ENCODE measurements at places on chromosomes 6 and 20.

- no peak for DNase-seq
Measured at GRCh38 chr6:154721460-154721859, 11.8 kb upstream of the SCAF8 start.

- DNase-seq: no peak
Measured at GRCh38 chr6:1497761-1498105, 108.4 kb downstream of the FOXF2 start.

- DNase-seq: no peak
Measured at GRCh38 chr6:133674661-133675060, 214.3 kb upstream of the TCF21 start.

- no peak for DNase-seq
Measured at GRCh38 chr6:56475736-56476457, 166.8 kb downstream of the DST start.

- peak; percentile 57 for DNase-seq
Measured at GRCh38 chr6:24581084-24581669, 64.8 kb downstream of the KIAA0319 start.

- DNase-seq: no peak
Measured at GRCh38 chr6:44920952-44921491, 407.1 kb upstream of the RUNX2 start.

- DNase-seq: no peak
Measured at GRCh38 chr6:149111556-149112115, 205.9 kb upstream of the TAB2 start.

DNA sequence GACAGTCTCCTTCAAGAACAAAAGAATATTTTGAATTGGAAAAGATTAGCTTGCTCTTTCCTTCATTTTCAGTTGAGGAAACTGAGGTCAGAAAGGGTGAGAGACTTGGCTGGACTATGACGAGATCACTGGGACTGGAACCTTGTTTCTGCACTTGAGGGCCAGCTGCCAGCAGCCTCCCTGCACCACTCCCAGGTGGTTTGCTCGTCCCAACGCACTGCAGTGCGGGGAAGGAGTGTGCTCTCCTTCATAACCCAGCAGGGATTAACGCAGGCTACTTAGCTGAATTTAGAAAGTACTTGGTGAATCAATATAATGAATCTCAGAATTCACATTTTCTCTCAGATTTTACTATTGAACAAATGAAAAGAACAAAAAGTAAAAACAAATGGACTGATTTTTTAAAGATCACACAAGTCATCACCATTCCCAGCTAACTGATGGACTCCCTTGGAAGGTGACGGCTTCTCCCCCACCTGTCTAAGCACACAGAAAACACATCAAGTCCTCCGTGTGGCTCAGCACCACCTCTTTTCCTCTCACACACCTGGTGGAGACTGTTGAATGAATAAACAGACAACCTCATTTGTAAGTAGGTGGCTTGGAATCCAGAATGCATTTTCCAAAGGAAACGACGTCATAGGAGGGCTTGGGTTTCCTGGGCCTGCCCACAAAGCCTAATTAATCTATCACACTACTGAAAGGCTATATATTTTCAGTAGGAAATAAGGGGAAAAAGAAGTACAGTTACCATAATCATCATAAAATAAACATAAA is 121.0 kb downstream of the QRSL1 start:
- DNase-seq: no peak

GRCh38 chr20:58233881-58234528 is 5.6 kb upstream of the ANKRD60 start:
- DNase-seq: peak; percentile 67

GRCh38 chr6:21208796-21209186 is 384.8 kb upstream of the SOX4 start:
- DNase-seq: no peak

- DNase-seq: no peak
Measured at GRCh38 chr20:20370094-20370575, 2.2 kb downstream of the INSM1 start.

GRCh38 chr6:87618531-87618930 is 28.6 kb downstream of the ORC3 start:
- DNase-seq: no peak

DNA sequence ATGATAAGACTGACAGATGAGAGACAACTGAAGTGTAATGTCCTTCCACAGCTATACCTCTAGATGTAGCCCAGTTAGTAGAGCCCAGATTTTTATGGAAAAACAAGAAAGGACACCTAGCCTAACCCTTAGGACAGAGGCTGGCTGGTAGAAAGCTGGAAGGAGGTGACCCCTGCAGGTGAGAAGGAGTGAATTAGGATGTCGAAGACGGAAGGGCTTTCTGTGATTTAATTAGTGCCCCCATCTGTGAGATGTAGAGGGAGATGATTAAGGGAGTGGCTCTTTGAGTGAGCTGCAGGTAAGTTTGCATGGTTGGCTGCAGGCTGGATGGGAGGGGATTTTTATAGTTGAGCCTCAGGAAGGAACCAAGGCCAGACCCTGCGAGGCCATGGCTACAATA is 82.8 kb downstream of the GFRA4 start:
- no peak for DNase-seq

GRCh38 chr20:64095927-64096326 is 11.4 kb downstream of the NPBWR2 start:
- DNase-seq: no peak

- DNase-seq: no peak
Measured at GRCh38 chr6:150256618-150257272, 112.1 kb upstream of the IYD start.

DNA sequence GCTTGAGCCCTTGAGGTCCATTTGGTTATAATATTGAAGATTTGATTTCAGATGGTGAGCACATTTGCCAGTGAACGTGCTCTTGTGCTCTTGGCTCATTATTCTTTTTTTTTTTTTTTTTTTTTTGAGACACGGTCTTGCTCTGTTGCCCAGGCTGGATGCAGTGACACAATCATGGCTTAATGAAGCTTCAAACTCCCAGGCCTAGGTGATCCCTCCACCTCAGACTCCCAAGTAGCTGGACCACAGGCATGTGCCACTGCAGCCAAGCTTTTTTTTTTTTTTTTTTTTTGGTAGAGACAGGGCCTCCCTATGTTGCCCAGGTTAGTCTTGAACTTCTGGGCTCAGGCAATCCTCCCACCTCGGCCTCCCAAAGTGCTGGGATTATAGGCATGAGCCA is 176.2 kb downstream of the KLHL32 start:
- DNase-seq: no peak

DNA sequence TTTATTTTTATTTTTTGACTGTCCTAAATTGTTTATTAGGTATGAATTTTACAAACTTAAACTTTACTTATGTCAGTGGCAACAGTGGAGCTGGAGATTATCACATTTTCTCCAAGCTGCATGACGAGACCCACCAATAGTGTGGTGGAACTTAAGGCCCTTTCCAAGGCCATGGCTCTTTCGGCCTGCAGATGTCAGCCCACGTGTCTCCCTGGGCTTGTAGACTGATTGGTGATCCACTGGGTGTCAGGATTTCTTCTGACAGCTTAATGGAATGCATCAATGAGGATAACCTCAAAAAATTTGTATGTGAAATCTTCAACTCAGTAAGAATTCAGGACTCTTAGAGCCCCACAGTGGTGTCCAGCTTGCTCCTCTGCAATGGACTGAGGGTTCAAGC is 32.3 kb upstream of the OVOL2 start:
- DNase-seq: no peak

DNA sequence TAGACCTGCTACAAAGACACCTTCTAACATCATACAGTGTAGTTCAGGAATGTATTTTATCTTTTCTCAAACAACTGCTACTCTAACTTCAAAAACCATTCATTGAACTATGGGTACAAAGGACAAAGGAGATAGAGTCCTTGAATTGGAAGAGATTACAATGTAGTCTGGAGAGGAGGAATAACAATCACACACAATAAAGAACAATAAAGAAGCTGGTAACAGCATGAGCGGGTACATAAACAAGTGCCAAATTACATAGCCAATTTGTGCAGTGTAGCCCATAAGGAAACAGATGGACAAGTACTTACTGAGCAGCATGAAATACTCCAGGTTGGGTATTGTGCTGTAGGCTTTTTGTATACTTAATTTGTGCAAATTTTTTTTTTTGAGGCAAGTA is 44.3 kb downstream of the OSTM1 start:
- no peak for DNase-seq

DNA sequence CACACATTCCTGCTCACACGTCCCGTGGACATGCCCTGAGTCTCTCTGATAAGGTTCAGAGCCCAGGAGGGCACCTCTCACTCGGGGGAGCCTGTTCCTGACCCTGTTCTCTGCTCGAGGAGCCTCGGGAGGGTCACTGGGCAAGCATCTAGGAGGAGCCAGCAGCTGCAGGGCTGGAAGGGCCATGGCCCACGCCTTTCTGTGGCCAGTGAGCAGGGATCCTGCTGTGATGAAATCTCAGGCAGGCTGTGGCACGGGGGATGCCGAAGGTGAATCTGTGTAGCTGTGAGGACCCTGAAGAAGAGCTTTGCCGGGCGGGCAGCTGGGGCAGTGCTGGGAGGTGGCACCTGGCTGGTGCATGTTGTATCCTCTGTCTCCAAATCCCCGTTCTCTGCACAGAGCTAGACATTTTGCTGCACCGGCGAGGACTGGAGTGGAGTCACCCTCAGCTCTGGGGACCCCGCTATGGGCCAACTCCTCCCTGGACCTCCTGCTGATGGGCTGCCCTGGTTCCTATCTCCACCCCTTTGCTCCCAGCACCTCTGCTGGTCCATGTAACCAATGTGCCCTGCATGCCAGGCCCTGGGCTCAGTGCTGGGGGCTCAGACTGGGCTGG is 7.1 kb upstream of the NPBWR2 start:
- peak; percentile 20 for DNase-seq

- no peak for DNase-seq
Measured at GRCh38 chr6:113847447-113847846, 9.7 kb upstream of the MARCKS start.

- DNase-seq: no peak
Measured at GRCh38 chr20:36091561-36092397, 62.8 kb upstream of the EPB41L1 start.

- DNase-seq: no peak
Measured at GRCh38 chr6:142537612-142538478, 236.0 kb downstream of the ADGRG6 start.

GRCh38 chr6:35296931-35297600 is 552 bp upstream of the DEF6 start:
- DNase-seq: no peak
